ENCODE measurements at places on chromosomes 12 and 14. TPM values are rescaled to one million over a fixed set of nuclear protein-coding genes. Genes with fewer than 3 reads are reported as not detected.

The CACNA2D4 gene
- total RNA-seq, result 0.16 TPM

The SLC7A8 gene
- total RNA-seq, result 15.8 TPM

The TAS2R13 gene
- total RNA-seq, result 0.69 TPM

The TPPP2 gene
- not detected for total RNA-seq

The RNASE1 gene
- not detected for total RNA-seq

The PTGER2 gene
- 35.9 TPM for total RNA-seq

The SLC39A5 gene
- 0.47 TPM for total RNA-seq

The NYNRIN gene
- 17.5 TPM for total RNA-seq

The BICDL1 gene
- not detected for total RNA-seq

The CDCA3 gene
- 3.0 TPM for total RNA-seq

The NKX2-1 gene
- 0.09 TPM for total RNA-seq

The TBX3 gene
- 20.5 TPM for total RNA-seq

The ST8SIA1 gene
- total RNA-seq, result 11.3 TPM

The ASB2 gene
- total RNA-seq, result 0.32 TPM

The CHGA gene
- not detected for total RNA-seq

The SPPL3 gene
- 4.1 TPM for total RNA-seq

The TMEM132D gene
- not detected for total RNA-seq

The TAS2R7 gene
- total RNA-seq, result not detected

The PSME2 gene
- total RNA-seq, result 60.0 TPM

The TAS2R20 gene
- 1.6 TPM for total RNA-seq

The COQ10A gene
- 9.1 TPM for total RNA-seq

The PIWIL1 gene
- total RNA-seq, result not detected

The KIF5A gene
- total RNA-seq, result 0.60 TPM

The ACVRL1 gene
- total RNA-seq, result 70.5 TPM

The FSCB gene
- not detected for total RNA-seq

The FZD10 gene
- not detected for total RNA-seq

The RGS6 gene
- not detected for total RNA-seq

All from bronchial smooth muscle cell (primary cell).